ENCODE measurements at places on chromosomes 2 and 18.

DNA sequence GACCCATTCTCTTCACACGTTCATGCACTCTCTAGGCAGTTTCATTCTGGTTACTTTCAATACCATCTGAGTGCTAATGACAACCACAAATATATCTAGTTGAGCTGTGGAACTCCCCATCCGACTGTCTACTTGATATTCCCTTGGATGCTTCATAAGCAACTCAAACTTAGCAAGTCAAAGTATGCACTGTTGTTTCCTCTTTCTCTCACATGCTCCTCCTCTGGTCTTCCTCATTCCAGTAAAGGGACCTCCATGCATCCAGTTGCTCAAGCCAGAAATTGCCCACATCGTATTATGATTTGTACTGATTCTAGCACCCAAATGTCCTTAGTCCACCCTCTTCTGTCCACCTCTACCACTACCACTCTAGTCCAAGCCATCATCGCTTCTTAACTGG is 22.3 kb downstream of the SEMA4F start:
- no peak for DNase-seq

- DNase-seq: no peak
Measured at GRCh38 chr2:120391911-120392665, 46.2 kb downstream of the INHBB start.

GRCh38 chr2:151623631-151624030 is 110.6 kb downstream of the NEB start:
- no peak for DNase-seq

GRCh38 chr18:13501891-13502290 is 224.5 kb downstream of the FAM210A start:
- DNase-seq: no peak

DNA sequence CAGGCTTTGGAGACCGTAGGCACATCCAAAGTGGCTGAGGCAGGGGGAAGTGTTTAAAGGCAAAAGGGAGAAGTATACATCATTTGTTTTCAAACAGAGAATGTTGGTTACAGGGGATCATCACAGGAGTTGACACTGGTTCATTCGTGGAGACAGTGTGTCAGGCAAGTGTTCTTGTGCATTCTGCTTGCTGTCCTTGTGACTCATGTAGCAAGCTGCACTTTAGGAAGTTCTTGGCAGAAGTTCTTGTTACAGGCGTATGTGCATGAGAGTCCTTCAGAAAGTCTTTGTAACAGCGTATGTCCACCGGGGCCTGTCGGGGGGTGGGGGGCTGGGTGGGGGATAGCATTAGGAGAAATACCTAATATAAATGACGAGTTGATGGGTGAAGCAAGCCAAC is 36.5 kb upstream of the B4GALT6 start:
- DNase-seq: no peak

- DNase-seq: no peak
Measured at GRCh38 chr2:215504547-215504946, 68.7 kb upstream of the FN1 start.

DNA sequence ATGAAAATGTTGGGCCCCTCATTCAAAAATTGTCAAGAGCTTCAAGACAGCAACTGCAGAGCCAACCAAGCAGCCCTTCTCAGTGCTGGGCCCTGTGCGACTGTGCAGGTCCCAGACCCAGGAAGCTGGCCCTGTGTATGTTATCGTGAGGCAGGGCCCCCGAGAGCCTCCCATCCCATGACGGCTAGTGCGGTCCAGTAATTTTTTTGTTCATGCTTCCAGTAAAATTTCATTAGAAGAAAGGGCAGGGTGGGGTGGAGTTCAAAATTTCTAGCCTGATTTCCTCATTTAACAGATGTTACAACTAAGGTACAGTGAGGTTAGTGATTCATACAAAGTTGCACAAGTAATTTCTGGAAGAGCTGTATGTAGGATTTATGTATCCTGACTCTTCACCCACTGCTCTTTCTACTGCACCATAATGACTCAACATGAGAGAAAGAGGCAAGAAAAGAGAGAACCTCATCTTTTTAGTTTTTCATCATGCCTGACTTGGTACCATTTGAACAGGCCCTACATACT is 105.5 kb downstream of the ZEB2 start:
- no peak for DNase-seq

DNA sequence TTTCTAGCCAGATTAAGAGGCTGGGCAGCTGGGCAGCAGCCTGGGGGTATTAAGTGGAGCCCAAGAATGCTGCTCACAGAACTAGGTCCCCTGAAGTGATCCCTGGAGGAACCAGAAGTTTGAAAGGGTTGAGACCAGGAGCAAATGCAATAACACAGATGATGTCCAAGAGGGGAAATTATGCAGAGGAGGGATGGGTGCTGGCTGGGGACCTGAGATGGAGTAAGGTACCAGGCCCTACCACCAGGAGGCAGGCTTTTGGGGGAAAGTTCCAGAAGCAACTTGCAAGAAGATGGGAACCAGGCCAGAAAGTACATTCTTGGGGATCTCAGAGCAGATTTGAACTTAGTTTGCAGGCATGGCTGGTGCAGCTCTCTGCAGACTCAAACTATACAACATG is 175.1 kb downstream of the NCK2 start:
- no peak for DNase-seq

DNA sequence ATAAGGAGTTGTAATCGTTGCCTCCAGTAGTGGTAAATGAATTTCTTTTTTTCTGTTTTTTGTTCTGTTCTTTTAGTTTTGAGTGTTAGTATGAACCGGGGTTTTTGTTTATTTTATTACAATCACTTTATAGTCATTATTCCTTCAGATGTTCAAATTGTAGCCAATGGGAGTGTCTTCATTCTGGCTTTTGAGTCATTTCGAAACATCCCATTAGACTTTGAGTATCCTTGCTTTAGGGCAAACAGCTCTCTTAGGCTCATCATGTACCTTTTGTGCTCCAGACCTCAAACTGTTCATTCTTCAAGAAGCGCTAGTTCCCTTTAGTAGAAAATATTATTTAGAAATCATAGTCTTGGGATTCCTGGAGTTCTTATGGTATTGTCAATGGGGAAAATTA is 54.2 kb upstream of the PAX3 start:
- DNase-seq: no peak

GRCh38 chr2:68726100-68726499 is 8.5 kb upstream of the ARHGAP25 start:
- DNase-seq: no peak

DNA sequence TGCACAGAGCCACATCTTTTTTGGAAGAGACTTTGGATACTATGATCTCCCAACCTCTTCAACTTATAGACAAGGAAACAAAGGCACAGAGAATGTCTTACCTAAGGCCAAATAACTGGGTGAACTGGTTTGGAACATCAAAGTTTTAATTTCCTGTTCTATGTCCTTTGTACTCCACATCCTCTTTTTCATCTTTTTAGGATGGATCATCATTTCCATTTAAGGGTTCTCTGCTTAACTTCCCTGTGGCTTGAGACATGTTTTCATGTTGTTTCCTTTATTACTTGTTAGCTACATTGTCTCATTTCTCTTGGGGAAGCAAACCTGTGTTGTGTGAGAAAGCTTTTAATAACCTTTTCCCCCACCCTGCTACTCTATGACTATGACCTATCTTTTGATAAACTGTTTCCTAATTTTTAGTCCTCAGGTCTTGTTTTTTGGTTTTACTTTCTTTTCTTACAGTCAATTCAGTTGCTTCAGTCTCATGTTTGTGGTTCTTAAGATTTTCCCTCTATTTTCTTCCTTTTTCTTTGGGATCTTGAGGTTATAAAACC is 22.5 kb upstream of the RMND5A start:
- DNase-seq: no peak

DNA sequence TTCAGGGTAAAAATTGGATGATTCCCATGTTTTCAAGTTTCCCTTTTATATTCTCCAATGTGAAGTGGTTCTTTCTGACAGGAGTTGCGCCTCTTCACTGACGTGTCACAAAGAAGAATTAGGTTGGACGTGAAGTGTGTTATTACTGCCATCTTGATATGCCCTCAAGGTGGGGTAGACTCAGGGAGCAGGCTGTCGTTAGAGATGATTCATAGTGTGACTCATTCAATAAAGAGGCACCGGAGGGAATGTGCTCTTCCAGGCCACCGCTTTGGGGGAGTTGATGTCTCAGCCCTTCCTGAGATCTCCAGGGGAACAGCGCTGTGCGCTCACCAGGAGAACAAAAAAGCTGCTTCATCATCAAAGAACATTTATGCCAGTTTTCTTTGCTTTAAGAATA is 3.6 kb upstream of the DGKD start:
- DNase-seq: peak; percentile 69

GRCh38 chr2:210269148-210269547 is 43.9 kb upstream of the ACADL start:
- no peak for DNase-seq

- no peak for DNase-seq
Measured at GRCh38 chr2:39408351-39409136, 28.5 kb downstream of the MAP4K3 start.

DNA sequence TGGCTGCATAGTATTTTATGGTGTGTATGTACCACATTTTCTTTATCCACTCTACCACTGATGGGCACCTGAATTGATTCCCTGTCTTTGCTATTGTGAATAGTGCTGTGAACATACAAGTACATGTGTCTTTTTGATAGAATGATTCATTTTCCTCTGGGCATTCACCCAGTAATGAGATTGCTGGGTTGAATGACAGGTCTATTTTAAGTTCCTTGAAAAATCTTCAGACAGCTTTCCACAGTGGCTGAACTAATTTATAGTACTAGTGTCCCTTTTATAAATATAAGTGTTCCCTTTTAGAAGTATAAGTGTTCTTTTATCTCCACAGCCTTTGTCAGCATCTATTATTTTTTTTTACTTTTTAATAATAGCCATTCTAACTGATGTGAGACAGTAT is 303.9 kb upstream of the EPHA4 start:
- no peak for DNase-seq

GRCh38 chr2:176637486-176638166 is 368.4 kb downstream of the MTX2 start:
- no peak for DNase-seq

- no peak for DNase-seq
Measured at GRCh38 chr2:178243961-178244360, 49.6 kb downstream of the OSBPL6 start.

GRCh38 chr2:193377789-193378188 is 1183.1 kb upstream of the TMEFF2 start:
- no peak for DNase-seq

GRCh38 chr18:45275367-45276113 is 339.7 kb upstream of the SLC14A2 start:
- DNase-seq: no peak

DNA sequence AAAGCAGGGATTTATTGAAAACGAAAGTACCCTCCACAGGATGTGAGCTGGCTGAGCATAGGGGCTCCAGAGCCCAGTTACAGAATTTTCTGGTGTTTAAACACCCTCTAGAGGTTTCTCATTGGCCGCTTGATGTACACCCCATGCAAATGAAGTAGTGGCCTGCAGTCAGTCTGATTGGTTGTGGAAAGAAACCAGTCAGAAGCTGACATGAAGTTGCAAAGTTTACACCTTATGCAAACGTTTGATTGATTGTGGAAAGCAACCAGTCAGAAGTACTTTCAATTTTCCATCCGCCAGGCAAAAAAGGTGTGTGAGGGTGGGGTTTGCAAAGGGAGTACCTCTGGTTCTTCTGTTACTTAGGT is 62.3 kb downstream of the VWA3B start:
- DNase-seq: no peak

- DNase-seq: no peak
Measured at GRCh38 chr18:78737006-78737915, 242.4 kb upstream of the SALL3 start.

GRCh38 chr2:145652571-145653545 is 1132.9 kb upstream of the ZEB2 start:
- no peak for DNase-seq

DNA sequence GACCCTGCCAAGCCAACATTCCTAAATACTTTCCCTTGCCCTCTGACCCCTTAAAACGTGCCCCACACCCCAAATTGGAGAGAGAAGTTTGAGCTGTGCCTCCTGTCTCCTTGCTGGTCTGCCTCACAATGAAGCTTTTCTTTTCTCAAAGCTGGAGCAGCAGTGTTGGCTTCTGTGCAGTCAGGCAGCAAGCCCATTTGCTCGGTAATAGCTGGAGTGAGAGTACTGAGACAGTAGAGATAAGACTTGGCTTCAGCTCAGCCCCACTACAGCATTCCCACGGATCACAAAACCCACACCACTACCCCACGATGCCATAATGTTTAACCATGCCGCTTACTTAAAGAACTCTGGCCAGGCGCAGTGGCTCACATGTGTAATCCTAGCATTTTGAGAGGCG is 73.0 kb downstream of the NCAPH start:
- DNase-seq: no peak

- no peak for DNase-seq
Measured at GRCh38 chr2:109254174-109254904, 125.3 kb downstream of the SH3RF3 start.

GRCh38 chr2:101899871-101900270 is 91.9 kb upstream of the IL1R2 start:
- no peak for DNase-seq

- DNase-seq: no peak
Measured at GRCh38 chr18:32902568-32903330, 129.9 kb upstream of the KLHL14 start.

- DNase-seq: no peak
Measured at GRCh38 chr2:236762628-236763027, 193.0 kb downstream of the ACKR3 start.

GRCh38 chr18:78526923-78527711 is 452.5 kb upstream of the SALL3 start:
- no peak for DNase-seq

DNA sequence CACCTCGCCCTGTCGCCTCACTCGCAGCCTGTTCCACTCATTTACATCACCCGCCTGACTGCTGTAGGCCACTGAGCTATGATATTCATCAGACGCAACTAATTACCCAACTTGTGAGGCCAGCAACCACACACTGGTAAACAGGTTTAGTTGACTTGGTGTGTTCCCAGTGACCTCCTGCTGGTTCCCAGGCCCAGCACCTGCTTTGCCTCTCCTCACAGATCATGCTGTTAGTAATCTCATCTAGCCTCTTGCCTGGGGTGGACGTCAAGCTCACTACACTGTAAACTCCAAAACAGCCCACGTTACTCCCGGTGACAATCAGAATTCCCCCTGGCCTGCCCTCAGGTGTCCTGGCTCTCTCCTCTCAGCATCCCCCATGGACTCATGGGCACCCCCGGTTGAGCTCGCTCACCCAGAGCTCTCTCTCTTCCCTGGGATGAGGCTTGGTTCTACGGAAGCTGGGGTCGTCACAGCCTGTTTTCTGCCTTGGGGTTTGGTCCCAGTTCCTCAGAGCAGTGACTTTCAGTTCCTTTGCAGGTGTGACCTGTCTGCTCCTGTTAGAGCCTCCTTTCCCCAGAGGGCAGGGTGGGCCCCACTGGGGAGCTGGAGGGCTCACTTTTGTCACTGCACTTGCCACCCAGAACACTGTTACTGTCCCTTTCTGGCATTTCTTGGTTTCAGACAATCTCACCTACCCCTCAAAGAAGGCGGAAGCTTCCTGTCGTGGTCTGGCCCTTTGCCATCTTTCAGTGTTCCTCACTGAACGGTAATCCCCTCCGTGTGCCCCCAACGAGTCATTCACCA is 40.3 kb downstream of the INPP5D start:
- DNase-seq: no peak

- DNase-seq: no peak
Measured at GRCh38 chr18:2538844-2539243, 32.5 kb downstream of the METTL4 start.

Data from NCI-H1436 (cell line).